ENCODE measurements at places on chromosomes 4 and X. TPM values are rescaled to one million over a fixed set of nuclear protein-coding genes. Genes with fewer than 3 reads are reported as not detected.
A peak's percentile ranks its signal among the peaks of the same experiment; 100 is the strongest.

Gene CLNK
- total RNA-seq = 0.79 TPM

Gene KIF4A
- total RNA-seq = 19.4 TPM

Gene TLR6
- total RNA-seq = 1.1 TPM

Gene RNF4
- 95.4 TPM for total RNA-seq

Gene RAI2
- total RNA-seq = 0.14 TPM

Gene SCRG1
- not detected for total RNA-seq

Gene ARMCX1
- 0.14 TPM for total RNA-seq

Gene CXCL8
- total RNA-seq = 10.8 TPM

Gene TSPAN6
- not detected for total RNA-seq

Gene RHOH
- total RNA-seq = 107 TPM

Gene MAPK10
- not detected for total RNA-seq

- no peaks in the 10 kb centered on the region for H3K27me3 ChIP-seq
- no peak overlapping the region for H3K27ac ChIP-seq
- DNase-seq = no peak
- no peaks in the 10 kb centered on the region for H3K4me1 ChIP-seq
Measured at GRCh38 chr4:57018980-57019379, 40.3 kb downstream of the POLR2B start.

DNA sequence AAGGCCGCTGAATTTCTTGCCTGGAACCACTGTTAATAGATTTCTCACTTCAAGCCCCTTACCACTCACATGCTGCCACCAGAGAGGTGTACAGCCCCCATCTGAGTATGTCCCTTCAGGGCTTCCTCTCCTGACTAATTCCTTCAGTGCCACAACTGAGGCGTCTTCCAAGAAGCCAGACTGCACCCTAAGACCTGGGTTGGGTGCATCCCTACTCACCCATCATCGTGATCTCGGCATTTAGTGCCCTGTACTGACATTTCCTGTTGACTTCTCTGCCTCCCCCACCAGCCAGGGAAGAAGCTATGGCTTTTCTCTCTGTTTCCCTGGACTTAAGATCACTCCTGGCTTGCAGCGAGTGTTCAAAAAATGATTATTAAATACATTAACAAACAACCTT lies 40.4 kb upstream of the MAP3K15 start:
- no peak overlapping the region for H3K4me3 ChIP-seq
- no peak for DNase-seq
- H3K27ac ChIP-seq = peak overlapping the region; percentile 90
- H3K27me3 ChIP-seq = no peaks in the 10 kb centered on the region

DNA sequence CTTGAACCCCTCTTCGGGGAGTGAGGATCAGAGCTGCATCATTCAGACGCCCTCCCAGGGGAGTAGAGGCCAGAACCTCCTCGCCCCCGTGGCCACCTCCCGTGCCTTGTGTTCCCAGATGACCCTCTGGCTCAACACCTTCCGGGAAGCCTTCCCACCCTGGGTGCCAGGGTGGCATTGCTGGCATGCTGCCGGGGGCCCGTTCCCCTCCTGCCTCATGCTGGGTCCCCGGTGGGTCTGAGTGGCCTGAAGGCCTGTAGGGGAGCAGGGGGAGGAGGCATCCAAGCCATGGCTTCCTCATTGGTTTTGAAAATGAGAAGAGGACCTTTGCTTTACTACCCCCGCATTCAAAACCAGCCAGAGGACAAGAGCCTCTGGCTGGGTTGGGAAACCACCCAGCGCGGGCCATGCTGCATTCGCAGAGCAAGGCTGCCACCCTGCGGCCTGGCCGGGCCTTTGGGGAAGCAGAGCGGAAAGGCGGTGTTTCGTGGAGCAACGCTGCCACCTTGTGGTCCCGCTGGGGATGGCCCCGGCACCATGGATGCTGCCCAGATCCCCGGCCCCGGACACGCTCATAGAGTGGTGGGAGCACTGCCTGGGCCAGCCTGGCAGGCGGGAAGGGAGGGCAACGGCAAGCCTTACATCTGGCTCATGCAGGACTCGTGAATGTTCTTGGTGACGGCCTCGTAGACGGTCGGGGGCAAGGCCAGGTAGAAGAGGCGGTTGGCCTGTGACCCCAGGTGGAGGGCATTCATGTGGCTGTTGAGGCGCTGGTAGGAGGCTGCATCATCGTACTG lies 11.9 kb downstream of the G6PD start:
- H3K27ac ChIP-seq = no peak overlapping the region
- H3K36me3 ChIP-seq = peaks cover 23% of the 10 kb centered on the region
- H3K27me3 ChIP-seq = no peaks in the 10 kb centered on the region
- H3K4me3 ChIP-seq = no peak overlapping the region
- no peaks in the 10 kb centered on the region for H3K4me1 ChIP-seq
- DNase-seq = peak; percentile 95

GRCh38 chr4:55524844-55525571 lies 21.7 kb downstream of the CLOCK start:
- peaks cover 2% of the 10 kb centered on the region for H3K4me1 ChIP-seq
- no peaks in the 10 kb centered on the region for H3K27me3 ChIP-seq
- peaks cover 7% of the 10 kb centered on the region for H3K36me3 ChIP-seq
- H3K27ac ChIP-seq = no peak overlapping the region
- no peak overlapping the region for H3K4me3 ChIP-seq

GRCh38 chrX:151323054-151323453 lies 74.0 kb upstream of the VMA21 start:
- H3K27me3 ChIP-seq = peaks cover 2% of the 10 kb centered on the region
- H3K36me3 ChIP-seq = no peaks in the 10 kb centered on the region
- no peaks in the 10 kb centered on the region for H3K4me1 ChIP-seq
- H3K4me3 ChIP-seq = no peak overlapping the region

GRCh38 chr4:13535118-13535517 lies 9.2 kb downstream of the NKX3-2 start:
- no peak overlapping the region for H3K4me3 ChIP-seq
- H3K27ac ChIP-seq = peak overlapping the region; percentile 15
- H3K36me3 ChIP-seq = peaks cover 14% of the 10 kb centered on the region
- H3K4me1 ChIP-seq = peaks cover 12% of the 10 kb centered on the region
- DNase-seq = no peak

DNA sequence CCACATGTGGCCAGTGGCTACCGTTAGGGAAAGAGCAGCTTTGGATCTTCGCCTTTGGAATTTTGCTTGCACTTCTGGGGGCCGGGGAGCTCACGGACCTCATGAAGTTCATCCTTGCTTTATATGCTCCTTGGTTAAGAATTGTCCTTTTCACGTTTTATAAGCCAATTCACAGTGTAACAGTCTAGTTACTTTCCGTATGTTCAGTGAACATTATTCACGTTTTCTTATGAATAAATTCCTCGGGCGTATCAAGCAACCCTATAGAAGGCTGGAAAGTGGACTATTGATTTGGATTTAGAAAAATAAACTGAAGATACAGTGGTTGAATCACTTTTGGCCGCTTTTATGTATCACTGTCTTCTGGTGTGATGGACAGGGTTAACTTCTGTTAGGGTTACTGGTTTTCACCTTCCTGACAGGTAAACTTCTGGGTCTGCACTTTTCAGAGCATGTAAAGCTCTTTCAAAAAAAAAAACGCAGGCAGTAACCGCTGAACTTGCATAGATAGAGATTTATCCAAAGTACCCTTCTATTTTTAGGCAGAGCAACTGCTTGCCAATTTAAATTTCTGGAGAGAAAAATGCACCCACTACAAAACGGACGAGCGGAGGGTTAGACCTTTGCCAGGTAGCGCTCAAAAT lies 569 bp upstream of the PDLIM5 start:
- H3K4me1 ChIP-seq = peaks cover 13% of the 10 kb centered on the region
- H3K4me3 ChIP-seq = peak overlapping the region; percentile 91
- peaks cover 37% of the 10 kb centered on the region for H3K27me3 ChIP-seq
- H3K36me3 ChIP-seq = peaks cover 3% of the 10 kb centered on the region

- no peak overlapping the region for H3K4me3 ChIP-seq
- H3K4me1 ChIP-seq = peaks cover 2% of the 10 kb centered on the region
- no peak overlapping the region for H3K27ac ChIP-seq
- no peaks in the 10 kb centered on the region for H3K36me3 ChIP-seq
- DNase-seq = no peak
Measured at GRCh38 chr4:41757521-41758156, 9.1 kb upstream of the PHOX2B start.

GRCh38 chr4:4341861-4342650 lies 44.8 kb upstream of the NSG1 start:
- H3K27me3 ChIP-seq = no peaks in the 10 kb centered on the region
- no peak overlapping the region for H3K27ac ChIP-seq
- DNase-seq = no peak
- no peaks in the 10 kb centered on the region for H3K4me1 ChIP-seq
- no peak overlapping the region for H3K4me3 ChIP-seq
- no peaks in the 10 kb centered on the region for H3K36me3 ChIP-seq

GRCh38 chr4:53009824-53010223 lies 147.7 kb downstream of the RASL11B start:
- H3K27ac ChIP-seq = no peak overlapping the region
- no peak for DNase-seq
- peaks cover 30% of the 10 kb centered on the region for H3K4me1 ChIP-seq

DNA sequence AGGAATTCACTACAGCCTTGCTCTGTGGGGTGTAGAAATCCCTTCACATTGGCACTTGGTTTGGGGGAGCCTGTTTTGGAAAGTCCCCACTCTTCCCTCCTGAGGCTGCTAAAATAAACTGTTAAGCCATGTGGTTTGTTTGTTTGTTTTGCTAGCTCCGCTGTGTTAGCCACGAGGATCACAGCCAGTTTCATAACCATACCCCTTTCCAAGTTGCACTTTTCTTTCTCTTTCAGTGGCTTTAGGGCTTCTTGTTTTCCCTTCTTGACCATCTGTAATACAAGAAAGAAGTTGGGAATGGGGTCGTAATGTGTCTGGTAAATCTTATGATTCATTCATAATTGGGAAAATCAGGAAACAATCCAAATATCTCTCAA lies 24.8 kb upstream of the UXT start:
- peaks cover 5% of the 10 kb centered on the region for H3K27me3 ChIP-seq
- H3K4me3 ChIP-seq = no peak overlapping the region
- no peaks in the 10 kb centered on the region for H3K4me1 ChIP-seq
- DNase-seq = no peak
- no peak overlapping the region for H3K27ac ChIP-seq

DNA sequence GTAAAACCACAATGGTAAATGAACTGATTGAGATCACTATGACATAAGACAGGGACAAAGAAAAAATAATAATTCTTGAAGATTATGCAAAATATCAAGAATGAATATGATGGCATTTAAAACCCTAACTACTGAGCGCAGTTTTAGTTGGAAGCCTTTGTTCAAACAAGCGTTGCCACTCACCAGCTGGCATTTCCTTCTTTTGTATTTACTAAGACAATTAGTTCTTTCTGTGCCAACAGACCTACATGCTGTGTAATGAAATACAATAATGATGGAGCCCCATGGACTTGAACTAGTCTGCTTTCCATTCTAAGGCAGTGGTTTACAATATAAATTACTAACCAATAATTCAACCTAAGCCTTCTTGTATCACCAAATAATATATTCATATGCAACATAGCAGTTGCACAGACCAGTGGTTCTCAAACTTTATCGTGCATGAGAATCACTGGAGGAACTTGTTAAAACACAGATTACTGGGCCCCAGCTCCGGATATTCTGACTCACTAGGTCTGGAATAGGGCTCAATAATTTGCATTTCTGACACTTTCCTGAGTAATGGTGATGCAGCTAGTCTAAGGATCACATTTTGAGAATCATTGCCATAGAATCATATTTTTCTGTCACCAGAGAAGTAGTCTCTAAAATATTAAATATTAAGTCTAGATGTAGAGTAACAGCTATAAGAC lies 196.4 kb upstream of the MAGEB18 start:
- no peaks in the 10 kb centered on the region for H3K4me1 ChIP-seq
- H3K4me3 ChIP-seq = no peak overlapping the region
- no peaks in the 10 kb centered on the region for H3K36me3 ChIP-seq
